Transverse colon (tissue), 4 donors: ENCODE measurements at places on chromosomes 2 and 18. TPM values are rescaled to one million over a fixed set of nuclear protein-coding genes. Genes with fewer than 3 reads are reported as not detected.
A peak's percentile ranks its signal among the peaks of the same experiment; 100 is the strongest.

Gene RABL2A
- 15.9 TPM for total RNA-seq

Gene LIPG
- 11.5 TPM for total RNA-seq

- DNase-seq: no peak
- H3K4me3 ChIP-seq: no peak overlapping the region
- H3K27ac ChIP-seq: no peak overlapping the region
- H3K4me1 ChIP-seq: peaks cover 8% of the 10 kb centered on the region
- no peaks in the 10 kb centered on the region for H3K36me3 ChIP-seq
Observed at GRCh38 chr2:85822766-85823165, 66.0 kb downstream of the ST3GAL5 start.

DNA sequence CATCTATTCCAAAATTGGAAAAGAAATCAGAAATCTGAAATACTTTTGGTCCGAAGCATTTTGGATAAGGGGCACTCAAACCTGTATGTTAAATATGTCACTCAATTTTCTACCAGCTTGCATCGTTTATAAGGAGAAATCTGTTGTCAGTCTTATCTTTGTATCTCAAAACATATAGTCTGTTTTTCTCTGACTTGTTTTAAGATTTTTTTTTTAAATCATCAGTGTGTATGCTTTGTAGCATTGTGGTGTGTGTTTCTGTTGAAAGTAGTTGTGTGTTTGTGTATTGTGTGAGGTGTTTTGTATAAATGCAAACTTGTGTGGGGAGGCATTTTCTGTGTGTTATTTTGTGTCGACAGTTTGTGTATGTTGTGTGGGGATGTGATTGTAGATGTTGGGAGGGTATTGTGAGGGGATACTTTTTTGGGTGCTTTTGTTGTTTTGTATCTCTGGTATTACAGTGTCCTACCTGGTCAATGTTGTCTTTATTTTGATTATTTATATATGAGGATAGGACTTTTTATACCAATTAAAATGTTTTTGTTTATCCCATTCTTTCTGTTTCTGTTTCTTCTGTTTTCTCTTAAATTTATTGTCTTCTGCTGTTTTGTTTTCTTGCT lies 30.9 kb downstream of the SMCHD1 start:
- no peaks in the 10 kb centered on the region for H3K4me1 ChIP-seq
- no peaks in the 10 kb centered on the region for H3K27me3 ChIP-seq
- H3K27ac ChIP-seq: no peak overlapping the region
- no peak overlapping the region for H3K4me3 ChIP-seq
- no peak for DNase-seq

Gene NT5C1B
- total RNA-seq: not detected

- H3K27me3 ChIP-seq: no peaks in the 10 kb centered on the region
- H3K36me3 ChIP-seq: no peaks in the 10 kb centered on the region
Observed at GRCh38 chr18:26386002-26386401, 159.8 kb downstream of the TAF4B start.

DNA sequence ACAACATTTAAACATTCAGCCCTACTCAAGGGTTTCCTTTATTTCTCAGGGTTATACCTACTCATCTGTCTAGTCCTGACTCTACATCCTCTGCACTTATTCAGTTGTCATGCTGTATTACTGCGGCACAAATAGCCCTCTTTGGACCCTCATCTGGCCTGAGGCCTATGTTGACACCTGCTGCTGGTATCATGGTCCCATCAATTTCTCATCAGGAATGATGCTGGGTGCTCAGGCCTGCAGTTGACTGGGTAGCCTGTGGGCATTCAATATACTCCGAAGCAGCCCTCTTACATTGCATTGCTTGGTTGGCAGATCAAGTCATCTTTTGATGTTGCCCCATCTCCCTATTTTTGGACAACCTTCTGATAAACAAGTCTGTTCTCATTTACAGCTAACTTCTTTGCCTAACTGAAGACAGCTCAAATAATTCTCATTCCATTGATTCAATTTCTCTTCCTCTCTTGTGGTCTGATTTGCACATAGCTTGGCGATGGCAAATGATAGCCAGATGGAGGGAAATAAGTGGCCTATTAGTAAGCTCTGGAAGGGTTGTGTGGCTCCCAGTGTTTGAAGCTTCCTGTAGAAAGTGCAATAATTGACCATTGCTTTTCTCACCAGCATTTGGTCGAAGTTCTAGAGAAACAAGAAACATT lies 19.1 kb upstream of the MC4R start:
- H3K27me3 ChIP-seq: no peaks in the 10 kb centered on the region
- no peak for DNase-seq
- no peaks in the 10 kb centered on the region for H3K36me3 ChIP-seq
- H3K4me1 ChIP-seq: no peaks in the 10 kb centered on the region
- no peak overlapping the region for H3K27ac ChIP-seq

GRCh38 chr2:200286578-200286977 lies 19.9 kb upstream of the SPATS2L start:
- no peaks in the 10 kb centered on the region for H3K27me3 ChIP-seq
- DNase-seq: no peak
- H3K4me3 ChIP-seq: no peak overlapping the region
- H3K36me3 ChIP-seq: no peaks in the 10 kb centered on the region

Gene RBMS1
- 31.6 TPM for total RNA-seq

Gene SERPINB2
- 48.3 TPM for total RNA-seq

- no peak overlapping the region for H3K27ac ChIP-seq
- DNase-seq: no peak
- peaks cover 6% of the 10 kb centered on the region for H3K4me1 ChIP-seq
Observed at GRCh38 chr2:149658553-149658952, 71.0 kb upstream of the MMADHC start.

DNA sequence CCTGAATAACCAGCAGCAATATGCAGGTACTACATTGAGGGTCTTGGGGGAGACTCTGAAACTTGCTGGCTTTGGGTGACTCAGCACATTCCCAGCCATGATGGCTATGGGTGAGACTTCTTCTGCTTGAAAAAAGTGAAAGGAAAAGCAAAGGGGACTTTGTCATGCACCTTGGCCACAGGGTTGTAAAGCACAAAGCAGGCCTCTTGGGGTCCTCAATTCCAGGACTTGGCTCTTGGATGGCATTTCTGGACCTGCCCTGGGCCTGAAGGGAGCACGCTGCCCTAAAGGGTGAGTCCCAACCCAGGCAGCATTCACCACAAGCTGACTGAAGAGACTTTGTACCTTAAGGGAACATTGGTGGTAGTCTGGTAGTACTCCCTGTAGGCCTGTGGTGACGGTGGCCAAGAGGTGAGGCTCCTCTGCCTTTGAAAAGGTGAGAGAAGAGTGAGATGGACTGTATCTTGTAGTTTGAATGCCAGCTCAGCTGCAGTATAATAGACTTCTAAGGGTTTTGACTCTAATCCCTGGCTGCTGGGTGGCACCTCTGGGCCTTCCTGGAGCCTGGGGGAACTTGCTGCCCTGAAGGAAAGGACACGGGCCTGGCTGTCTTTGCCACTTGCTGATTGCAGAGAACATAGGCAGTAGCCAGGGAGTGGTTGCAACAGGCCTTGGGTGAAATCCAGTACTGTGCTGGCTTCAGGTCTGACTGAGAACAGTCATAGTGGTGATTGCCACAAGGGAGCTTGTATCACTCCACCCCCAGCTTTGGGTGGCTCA lies 36.5 kb upstream of the CYTIP start:
- no peaks in the 10 kb centered on the region for H3K36me3 ChIP-seq
- H3K4me3 ChIP-seq: no peak overlapping the region
- H3K4me1 ChIP-seq: no peaks in the 10 kb centered on the region
- peak; percentile 21 for DNase-seq

Gene GPBAR1
- 3.0 TPM for total RNA-seq

DNA sequence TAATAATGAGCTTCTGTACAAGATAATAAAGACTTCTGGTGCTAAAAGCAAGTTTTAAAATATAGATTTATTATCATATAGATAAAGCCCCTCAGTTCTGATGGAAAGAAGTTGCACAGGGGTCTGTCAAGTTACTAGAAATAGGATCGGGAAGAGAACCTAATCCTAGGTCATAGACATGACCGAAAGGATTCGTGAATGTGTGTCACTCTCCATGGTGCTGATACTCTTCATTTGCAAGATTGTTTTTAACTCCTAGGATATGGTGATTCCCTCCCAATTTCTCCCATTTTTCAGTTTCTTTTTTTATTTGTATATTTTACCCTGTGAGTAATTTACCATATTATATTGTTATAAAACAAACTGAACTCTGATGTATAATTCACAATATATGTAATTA lies 58.9 kb upstream of the CTNNA2 start:
- H3K4me3 ChIP-seq: no peak overlapping the region
- no peak for DNase-seq
- H3K4me1 ChIP-seq: no peaks in the 10 kb centered on the region
- H3K27ac ChIP-seq: no peak overlapping the region
- H3K36me3 ChIP-seq: no peaks in the 10 kb centered on the region

Gene ARHGAP15
- 20.8 TPM for total RNA-seq

Gene TFPI
- total RNA-seq: 28.9 TPM

GRCh38 chr18:45330170-45330594 lies 285.1 kb upstream of the SLC14A2 start:
- no peaks in the 10 kb centered on the region for H3K27me3 ChIP-seq
- no peak overlapping the region for H3K27ac ChIP-seq
- no peak overlapping the region for H3K4me3 ChIP-seq
- H3K4me1 ChIP-seq: no peaks in the 10 kb centered on the region

Gene CNTNAP5
- 0.20 TPM for total RNA-seq
